ENCODE measurements at places on chromosomes 3 and 15.

- DNase-seq, result no peak
Observed at GRCh38 chr3:99167071-99167470, 265.6 kb upstream of the DCBLD2 start.

GRCh38 chr3:69547461-69547880 is 161.6 kb upstream of the FRMD4B start:
- no peak for DNase-seq

DNA sequence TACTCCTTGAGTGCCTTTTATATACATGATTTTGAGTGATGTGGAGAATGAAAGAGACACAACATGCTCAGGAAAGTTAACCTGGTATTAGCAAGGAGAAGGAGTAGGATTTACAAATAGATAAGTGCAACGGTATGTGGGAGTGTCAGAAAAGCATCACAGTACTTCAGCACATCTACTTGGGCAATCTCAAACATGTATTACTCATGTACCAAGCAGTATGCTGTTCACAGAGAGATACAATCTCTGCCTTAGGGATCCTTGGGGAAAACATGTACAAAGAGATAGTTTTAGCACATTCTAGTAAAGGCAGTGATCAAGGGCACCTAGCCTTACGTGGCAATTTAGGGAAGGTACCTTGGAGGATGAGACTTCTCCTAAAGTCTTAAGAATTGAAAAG is 146.5 kb downstream of the FILIP1L start:
- no peak for DNase-seq

DNA sequence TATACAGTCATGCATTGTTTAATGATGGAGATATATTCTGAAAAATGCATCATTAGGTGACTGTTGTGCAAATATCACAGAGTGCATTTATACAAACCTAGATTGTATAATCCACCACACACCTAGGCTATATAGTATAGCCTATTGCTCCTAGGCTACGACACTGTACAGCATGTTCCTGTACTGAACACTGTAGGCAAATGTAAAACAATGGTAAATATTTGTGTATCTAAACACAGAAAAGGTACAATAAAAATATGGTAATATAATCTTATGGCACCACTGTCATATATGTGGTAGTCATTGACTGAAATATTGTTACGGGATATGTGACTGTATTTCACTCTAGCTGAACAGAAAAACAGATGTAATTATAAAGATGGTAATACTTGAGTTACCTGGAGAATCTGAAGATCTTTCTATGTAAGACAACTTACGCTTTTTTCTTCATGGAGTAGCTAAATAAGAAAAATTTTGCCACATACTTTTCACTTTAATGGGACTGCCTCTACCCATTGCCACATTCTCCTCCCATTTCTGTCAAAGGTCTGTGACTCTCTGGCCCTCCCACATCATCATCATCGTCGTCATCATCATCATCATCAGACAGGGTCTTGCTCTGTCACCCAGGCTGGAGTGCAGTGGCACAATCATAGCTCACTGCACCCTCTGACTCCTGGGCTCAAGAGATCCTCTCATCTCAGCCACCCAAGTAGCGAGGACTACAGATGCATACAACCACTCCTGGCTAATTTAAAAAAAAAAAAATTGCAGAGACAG is 7.2 kb downstream of the PCOLCE2 start:
- DNase-seq, result no peak

GRCh38 chr3:51353691-51354090 is 31.4 kb upstream of the MANF start:
- DNase-seq, result no peak

DNA sequence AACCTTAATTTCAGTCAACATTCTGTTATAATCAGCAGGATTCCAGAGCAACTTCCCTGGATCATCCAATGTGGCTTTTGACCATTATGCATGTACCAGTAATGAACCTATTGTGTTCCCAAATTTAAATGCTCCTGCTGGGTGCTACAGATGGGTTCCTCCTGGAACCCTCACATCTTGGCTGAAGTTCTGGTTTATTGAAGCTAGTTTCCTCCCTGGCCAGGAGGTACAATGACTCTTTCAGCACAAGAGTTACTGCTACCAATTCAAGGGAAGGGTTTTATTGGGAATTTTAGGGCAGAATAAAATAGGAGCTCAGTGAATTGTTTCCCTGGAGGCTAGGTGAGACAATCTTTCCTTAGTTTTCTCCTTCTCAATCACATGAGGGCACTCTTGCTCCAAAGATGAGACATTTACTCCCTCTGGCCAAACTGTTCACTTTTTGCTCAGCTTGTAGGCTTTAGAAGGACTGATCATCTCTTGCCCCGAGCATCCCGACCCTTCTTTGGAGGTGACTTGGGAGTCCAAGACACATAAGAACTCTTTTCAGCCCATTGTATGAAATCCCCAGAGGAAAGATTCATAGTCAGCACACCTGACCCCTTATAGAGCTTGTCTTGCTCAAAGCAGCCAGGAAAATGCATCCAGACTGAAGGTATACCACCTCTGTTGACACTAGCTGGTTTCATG is 8.8 kb upstream of the NPHP3 start:
- peak; percentile 50 for DNase-seq

DNA sequence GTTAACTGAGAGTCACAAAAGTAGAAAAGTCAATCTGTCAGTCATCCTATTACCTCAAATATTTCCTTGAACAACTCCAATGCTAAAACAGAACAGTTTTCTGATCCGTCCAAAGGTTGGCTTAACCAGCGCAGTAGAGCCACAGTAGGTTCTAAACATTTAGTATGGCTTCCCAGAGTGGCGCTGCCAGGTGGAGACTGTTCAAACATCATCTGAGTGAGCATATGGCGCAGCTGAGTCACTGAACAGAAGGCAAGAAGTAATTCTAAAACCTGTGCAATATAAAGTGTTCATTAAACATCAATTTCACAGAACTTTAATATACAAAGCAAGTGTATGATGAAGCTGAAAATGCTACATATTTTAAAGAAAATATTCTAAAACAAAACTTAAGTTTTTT is 19.9 kb downstream of the CIP2A start:
- DNase-seq, result no peak

- DNase-seq, result no peak
Observed at GRCh38 chr3:17801131-17801530, 58.7 kb upstream of the TBC1D5 start.

DNA sequence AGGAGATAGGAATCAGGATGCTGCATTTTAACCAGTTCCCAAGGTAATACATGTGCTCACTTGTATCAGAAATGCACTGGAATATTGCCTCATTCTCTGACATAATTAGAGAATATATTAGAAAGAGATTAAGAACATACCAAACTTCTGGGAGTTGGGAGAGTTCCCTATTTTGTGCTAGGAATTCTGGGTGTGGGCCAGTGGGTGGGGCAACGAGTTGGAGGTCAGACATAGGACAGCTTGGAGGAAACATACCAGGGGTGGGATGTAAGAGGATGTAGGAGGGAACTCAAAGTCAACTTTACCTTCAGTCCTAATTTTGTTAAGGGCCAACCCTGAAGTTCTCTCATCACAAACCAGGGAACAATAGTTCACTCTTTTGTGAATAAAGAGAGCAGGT is 83.6 kb downstream of the SLC7A14 start:
- DNase-seq, result no peak

GRCh38 chr3:32440611-32441350 is 49.1 kb downstream of the CMTM7 start:
- DNase-seq, result no peak

DNA sequence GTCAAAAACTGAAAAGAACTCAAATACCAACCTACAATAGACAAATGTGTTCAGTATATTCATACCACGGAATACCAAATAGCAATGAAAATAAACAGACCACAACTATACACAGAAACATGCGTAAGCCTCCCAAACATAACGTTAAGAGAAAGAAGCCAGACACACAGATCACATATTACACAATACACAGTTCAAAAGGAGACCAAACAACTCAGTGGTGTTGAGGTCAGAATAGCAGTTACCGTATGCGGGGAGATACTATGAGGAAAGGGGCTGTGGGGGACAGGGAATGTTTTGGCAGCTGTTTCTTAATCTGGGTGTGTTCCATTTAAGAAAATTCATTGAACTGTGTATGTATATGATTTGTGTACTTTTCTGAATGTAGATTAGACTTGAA is 6.6 kb downstream of the OSBPL10 start:
- DNase-seq, result no peak

Data from hematopoietic multipotent progenitor cell treated with erythropoietin and hydrocortisone succinate and interleukin-3 and kit ligand, for 8 days (in vitro differentiated cells).